ENCODE measurements at places on chromosomes 4 and X. TPM values are rescaled to one million over a fixed set of nuclear protein-coding genes. Genes with fewer than 3 reads are reported as not detected.

Gene RHOXF2B
- not detected for total RNA-seq

Gene STK32B
- total RNA-seq, result 1.0 TPM

Gene ITIH6
- not detected for total RNA-seq

Gene CT45A3
- not detected for total RNA-seq

Gene CT47C1
- not detected for total RNA-seq

Gene NUDT10
- total RNA-seq, result 11.9 TPM

Gene SLITRK4
- 1.5 TPM for total RNA-seq

Gene POLR2B
- 108 TPM for total RNA-seq

Gene FAM9A
- not detected for total RNA-seq

Gene NDP
- total RNA-seq, result not detected

Gene RTL3
- not detected for total RNA-seq

Gene MAGEA3
- not detected for total RNA-seq

Gene TREX2
- 1.3 TPM for total RNA-seq

Measured in H9 (cell line).